ENCODE measurements at places on chromosomes 6 and 20.

GRCh38 chr6:69936674-69937363 is 70.5 kb downstream of the COL19A1 start:
- DNase-seq: no peak

DNA sequence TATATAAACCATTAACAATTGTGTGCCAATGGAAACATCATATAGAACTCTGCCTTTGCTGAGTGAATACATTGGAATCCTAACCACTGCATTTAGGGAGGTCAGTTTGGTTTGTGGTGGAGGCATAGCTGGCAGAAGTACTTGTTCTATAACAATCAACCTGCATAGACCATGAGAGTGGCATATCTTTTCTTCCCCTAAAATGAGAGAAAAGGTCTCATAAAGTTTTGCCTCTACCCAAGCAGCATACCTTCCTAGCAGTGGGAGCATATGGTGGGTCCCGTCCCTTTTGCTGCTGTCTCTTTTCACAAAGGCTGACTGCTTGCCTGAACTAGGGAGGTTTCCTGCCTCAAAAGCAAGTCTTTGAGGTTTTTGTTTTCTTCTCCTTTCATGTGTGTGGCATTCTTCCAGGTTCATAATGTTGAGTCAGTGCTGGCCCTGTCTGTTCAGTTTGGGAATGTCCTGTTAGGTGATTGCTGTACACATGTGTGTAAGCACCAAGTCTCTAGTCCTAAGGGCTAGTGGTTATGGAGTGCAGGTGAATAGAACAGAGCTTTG is 61.2 kb upstream of the SUPT3H start:
- DNase-seq: no peak

DNA sequence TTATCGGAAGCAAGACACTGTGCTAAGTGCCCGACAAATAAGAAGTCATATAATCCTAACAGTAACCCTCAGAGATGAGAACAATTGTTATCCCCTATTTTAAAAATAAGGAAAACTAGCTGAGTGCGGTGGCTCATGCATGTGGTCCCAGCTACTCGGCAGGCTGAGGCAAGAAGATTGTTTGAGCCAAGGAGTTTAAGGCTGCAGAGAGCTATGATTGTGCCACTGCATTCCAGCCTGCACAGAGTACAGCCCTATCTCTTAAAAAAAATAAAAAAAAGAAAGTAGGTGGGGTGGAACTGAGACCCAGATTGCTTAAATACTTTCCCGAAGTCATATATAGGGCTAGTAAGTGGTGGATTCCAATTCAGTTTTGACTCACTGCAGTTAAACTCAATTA is 84.7 kb downstream of the UST start:
- DNase-seq: no peak

DNA sequence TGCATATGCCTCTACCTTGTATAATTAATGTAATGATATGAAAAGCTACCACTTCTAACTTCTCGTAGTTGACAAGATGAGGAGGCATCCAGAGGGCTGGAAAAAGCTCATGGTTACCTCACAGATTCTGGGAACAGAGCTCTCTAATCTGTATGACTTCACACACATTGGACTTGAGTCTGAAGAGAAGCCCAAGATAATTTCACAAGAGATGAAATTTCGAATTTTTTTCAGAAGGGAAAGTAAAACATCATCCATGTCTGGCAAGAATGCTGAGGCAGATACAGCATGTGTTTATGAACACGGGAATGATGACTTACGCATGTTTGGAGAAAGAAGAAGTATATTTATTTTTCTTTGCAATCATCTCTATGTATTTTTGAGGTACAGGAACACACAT is 141.8 kb upstream of the TENT5A start:
- no peak for DNase-seq

GRCh38 chr6:43506667-43507471 is 3.3 kb downstream of the LRRC73 start:
- peak; percentile 72 for DNase-seq

GRCh38 chr6:422433-423054 is 31.0 kb downstream of the IRF4 start:
- no peak for DNase-seq

- no peak for DNase-seq
Observed at GRCh38 chr20:59575653-59576052, 28.7 kb upstream of the PHACTR3 start.

GRCh38 chr6:25334793-25335192 is 55.6 kb downstream of the CARMIL1 start:
- DNase-seq: no peak

- DNase-seq: no peak
Observed at GRCh38 chr6:87504441-87504840, 31.7 kb downstream of the SLC35A1 start.

DNA sequence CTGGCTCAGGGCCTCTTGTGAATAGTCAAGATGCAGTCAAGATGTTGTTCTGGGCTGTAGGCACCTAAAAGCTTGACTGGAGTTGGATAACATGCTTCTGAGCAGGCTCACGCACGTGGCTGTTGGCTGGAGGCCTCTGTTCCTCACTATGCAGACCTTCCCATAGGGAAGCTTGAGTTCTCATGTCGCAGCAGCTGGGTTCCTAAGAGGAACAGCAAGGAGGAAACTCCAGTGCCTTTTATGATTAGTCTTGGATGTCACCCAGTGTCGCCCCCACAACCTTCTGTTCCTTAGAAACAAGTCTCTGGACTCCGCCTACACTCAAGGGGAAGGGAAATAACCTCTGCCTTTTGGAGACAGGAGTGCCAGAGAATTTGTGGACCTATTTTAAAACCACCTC is 210.7 kb downstream of the BCAS1 start:
- DNase-seq: no peak

- DNase-seq: no peak
Observed at GRCh38 chr6:829656-830055, 136.7 kb upstream of the EXOC2 start.

DNA sequence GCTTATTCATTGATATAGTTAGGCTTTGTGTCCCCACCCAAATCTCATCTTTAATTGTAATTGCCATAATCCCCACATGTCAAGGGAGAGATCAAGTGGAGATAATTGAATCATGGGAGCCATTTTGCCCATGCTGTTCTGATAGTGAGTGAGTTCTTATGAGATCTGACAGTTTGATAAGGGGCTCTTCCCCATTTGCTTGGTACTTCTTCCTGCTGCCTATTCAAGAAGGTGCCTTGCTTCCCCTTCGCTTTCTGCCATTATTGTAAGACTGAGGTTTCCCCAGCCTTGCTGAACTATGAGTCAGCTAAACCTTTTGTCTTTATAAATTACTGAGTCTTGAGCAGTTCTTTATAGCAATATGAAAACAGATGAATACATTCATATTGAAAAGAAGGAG is 45.6 kb downstream of the CENPW start:
- no peak for DNase-seq

DNA sequence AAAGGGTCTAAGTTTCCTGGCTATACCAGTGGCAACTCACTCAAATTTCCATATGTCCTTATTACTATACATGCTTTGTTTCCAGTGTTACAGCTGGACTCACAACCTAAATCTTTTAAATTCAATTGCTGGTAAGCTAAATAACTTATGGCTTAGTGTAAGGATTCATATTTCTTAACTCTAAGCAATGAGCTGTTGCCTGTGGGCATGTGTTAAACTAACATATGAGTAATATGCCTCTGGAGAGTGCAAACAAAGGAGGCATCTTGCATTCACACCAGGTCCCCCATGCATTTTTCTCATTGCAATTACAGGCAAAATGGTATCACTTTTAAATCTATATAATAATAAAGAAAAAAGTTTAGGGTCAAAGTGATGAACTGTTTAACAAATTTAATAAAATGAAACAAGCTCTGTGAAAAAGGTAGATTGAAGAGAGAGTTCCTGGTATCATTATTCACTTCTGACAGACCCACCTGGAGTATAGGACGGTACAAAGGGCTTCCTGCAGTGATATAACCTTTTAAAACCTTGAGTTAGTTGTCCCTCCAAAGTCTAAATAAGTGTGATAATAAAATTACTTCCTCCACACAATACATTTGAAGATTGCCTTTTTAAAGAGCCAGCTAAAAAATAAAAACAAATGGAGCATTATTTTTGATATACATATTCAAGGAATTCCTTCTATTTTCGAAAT is 57.6 kb upstream of the HMGCLL1 start:
- DNase-seq: no peak

- no peak for DNase-seq
Observed at GRCh38 chr6:64252256-64252655, 616.7 kb downstream of the PHF3 start.

- no peak for DNase-seq
Observed at GRCh38 chr6:10610289-10610688, 84.1 kb downstream of the C6orf52 start.

- DNase-seq: no peak
Observed at GRCh38 chr6:41780551-41781365, at the start of gene PRICKLE4. TSS of gene PRICKLE4 (plus strand) at chr6:41780782. CDS start at chr6:41783474, 2,692 bp downstream.

DNA sequence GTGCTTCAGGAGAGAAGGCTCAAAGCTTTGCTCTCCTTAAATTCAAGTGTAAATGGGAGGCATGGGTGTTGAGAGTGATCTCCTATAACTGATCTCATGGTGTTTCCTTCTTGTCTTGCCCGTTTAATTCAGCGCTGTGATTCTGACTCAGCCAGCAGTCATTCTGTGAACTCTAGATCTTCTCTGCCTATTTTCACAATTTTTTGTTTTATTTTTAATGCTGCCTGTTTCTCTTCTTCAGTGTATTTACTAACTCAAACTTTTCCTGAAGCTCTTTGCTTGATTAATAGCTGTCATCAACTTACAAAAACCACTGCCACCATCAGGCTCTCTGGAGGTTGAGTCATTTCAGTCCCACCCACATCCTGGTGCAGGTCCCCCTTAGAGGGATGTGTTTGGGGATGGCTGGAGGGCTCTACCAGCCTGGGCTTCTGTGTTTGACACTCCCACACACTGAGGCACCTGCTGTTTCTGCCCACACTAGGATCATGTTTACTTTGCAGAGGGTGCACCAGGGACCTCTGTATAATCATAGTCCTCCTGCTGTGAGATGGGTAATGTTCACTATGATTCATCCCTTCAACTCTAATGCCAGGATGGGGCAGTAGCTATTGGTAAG is 94.0 kb downstream of the SHLD1 start:
- peak; percentile 47 for DNase-seq

DNA sequence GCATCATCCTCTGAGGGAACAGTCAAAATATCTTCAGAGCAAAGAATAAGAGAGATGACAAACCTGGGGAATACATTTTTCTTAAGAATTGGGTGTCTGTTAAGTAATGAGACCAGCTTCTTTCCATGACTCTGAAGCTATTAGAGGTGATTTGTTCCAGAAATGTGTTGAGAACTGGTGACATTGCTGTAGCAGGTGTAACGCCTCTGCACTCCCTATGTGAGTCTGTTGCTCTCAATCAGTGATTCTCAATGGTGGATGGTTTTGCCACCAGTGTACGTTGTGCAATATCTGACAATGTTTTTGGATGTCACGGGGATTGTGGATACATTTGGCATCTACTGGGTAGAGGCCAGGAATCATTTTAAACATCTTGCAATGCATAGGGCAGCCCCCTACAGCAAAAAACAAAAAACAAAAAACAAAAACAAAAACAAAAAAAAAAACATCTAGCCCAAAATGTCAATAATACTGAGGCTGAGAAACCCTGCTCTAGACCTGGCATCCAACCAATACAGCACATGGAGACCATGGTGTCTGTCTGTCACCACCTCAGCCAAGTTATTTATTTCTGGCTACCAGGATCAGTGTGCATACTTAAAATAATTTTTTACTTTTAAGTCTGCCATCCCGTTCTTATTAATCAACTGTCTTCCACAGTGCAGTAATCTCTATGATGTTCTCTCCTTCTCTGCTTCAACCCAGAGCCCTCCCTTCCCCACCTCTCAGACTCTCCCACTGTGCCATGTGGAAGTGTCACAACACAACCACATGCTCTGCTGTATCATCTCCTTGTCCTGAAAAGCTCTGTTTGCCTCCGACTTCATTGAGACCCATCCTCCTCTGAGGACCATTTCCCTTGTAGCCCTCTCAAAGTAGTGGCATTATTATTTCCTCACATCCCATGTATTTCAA is 43.7 kb downstream of the KLHL32 start:
- no peak for DNase-seq

- DNase-seq: no peak
Observed at GRCh38 chr6:129592516-129593232, 117.3 kb downstream of the ARHGAP18 start.

DNA sequence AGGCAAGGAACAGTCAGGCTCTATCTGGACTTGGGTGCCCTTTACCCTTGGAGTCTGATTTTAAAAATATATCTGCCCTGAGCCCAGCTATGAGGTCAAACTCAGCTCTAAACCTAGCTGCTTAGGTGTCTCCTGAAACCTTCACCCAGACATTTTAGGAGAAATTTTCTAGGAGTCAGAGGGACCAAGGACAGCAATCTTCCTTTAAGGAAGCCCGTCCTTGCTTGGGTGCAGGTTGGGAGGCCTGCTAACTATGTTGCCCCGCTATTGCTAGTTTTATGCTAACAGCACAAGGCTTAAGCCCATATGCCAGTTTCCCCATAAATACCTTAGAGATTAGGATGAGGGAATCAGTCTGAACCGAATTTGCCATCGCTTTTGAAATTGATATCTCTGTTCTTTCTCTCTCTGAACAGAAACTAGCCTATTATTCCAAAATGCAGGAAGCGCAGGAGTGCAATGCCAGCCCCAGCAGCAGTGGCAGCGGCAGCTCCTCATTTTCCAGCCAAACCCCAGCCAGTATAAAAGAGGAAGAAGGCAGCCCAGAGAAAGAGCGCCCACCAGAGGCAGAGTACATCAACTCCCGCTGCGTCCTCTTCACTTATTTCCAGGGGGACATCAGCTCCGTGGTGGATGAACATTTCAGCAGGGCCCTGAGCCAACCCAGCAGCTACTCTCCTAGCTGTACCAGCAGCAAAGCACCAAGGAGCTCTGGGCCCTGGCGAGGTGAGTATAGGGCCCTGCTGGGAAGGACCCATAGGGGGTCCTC is 2.6 kb downstream of the VGLL2 start:
- DNase-seq: no peak

DNA sequence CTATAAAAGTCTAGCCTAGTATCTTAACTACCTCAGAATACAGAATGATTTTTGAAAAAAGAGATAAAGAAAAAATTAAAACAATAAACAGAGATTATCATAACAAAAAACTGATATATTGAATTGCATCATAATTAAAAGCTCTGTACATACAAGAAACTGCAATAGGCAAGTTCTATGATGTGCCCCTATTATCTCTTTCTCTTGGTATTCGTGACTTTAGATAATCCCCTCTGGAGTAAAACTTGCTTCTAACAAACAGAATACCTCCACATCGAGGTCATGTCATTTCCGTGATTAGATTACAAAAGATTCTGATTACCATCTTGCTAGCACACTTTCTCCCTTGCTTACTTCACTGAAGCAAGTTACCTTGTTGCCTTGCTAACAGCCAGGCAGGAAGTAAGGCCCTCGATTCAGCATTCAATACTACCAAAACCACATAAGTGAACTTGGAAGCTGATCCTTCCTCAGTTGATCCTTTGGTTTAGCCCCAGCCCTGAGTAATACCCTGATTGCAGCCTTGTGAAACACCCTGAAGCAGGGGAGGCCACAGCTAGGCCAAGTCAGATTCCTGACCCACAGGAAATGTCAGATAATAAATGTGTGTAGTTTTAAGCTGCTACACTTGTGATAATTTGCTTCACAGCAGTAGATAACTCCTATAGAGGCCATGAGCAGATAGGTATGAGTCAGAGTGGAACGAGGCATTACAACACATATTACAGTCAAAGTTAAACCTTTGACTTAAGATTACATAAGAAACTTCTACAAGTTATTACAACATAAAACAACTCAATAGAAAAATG is 53.7 kb upstream of the TMX4 start:
- no peak for DNase-seq

GRCh38 chr20:56974499-56975250 is 291.8 kb downstream of the BMP7 start:
- no peak for DNase-seq
